ENCODE measurements at places on chromosomes 7 and 10.
A peak's percentile ranks its signal among the peaks of the same experiment; 100 is the strongest.

DNA sequence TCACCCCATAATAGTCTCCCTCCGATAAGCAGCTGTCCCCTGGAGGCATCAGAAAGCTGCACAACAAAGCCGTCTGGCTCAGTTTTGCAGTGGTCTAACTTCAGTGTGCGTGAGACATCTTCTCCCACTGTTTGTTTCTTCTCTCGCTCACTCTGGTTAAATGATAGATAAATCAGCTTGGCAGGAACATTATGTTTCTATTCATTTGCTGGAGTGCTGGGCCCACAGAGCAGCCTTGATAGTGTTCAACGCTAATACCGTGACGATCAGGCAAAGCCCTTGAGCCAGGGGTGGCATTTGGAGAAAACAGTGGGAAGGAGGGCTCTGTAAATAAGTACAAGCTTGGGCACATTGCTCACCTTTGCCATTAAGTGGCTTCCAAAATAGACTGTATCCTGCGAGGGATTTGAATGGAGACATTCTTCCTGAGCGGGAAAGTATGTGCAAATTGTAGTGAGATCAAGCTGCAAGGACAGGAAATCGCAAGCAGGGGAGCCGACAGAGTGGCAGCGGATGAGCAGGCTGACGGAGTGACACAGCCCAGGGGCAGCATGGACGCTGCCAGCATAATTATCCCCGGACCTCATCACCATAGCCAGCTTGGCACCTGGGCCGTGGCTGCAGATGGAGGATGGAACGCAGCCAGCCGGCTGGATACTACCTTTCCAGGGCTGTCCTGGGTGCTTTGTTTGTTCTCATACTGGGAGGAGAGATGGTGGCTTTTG lies 256.8 kb upstream of the FZD8 start:
- no peak for DNase-seq

- DNase-seq, result peak; percentile 17
Measured at GRCh38 chr7:159030490-159031134, 114.1 kb downstream of the VIPR2 start.

- no peak for DNase-seq
Measured at GRCh38 chr10:121683816-121684215, 85.6 kb upstream of the FGFR2 start.

- DNase-seq, result no peak
Measured at GRCh38 chr10:33279811-33280602, 54.5 kb downstream of the NRP1 start.

DNA sequence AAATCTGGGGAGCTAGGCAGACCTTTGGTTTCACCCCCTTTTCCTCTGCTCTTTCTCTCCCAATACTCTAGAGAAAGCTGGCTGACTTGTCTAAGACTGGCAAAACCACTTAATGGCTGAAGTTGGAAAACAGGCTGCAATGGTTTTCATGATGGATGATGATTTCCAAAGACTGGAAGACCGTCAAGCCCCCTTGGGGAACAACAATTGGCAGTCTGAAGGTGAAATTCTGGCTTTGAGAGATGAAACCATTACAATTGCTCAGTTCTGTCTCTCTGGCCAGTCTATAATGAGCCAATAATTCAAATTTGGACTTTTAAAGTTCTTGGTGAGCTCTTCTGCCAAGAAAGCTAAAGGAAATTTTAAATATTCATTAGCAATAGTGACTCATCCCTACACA lies 680.5 kb downstream of the PARD3 start:
- DNase-seq, result no peak

GRCh38 chr10:5466451-5467206 lies 32.7 kb downstream of the CALML5 start:
- DNase-seq, result no peak

DNA sequence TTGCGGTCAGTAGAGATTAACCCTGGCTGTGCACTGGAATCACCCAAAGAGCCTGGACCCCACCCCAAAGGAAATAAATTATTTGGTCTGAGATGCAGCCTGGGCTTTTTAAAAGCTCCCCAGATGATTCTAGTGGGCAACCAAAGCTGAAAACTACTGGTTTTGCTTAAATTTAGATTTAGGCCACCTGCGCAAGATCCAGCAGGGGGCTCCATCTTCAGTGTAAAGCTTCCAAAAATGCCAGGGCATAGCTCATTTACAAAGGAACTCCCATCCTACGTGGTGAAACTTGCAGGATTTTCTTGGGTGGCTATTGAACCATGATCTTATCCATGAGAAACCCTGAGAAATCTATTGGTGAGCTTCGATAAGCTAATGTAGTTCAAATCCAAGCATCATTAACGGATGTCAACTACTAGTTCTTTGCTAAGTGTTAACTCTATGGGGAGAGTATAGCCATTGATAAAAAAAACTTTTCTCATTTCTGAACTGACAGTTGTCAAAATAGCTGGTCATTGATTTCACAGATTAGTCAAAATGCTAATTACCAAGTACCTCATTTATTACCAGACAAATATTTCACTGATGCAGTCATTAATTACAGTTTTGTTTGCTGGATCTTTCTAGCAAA lies 315.3 kb downstream of the LHFPL3 start:
- DNase-seq, result no peak

- no peak for DNase-seq
Measured at GRCh38 chr10:24197263-24197662, 11.7 kb upstream of the KIAA1217 start.

DNA sequence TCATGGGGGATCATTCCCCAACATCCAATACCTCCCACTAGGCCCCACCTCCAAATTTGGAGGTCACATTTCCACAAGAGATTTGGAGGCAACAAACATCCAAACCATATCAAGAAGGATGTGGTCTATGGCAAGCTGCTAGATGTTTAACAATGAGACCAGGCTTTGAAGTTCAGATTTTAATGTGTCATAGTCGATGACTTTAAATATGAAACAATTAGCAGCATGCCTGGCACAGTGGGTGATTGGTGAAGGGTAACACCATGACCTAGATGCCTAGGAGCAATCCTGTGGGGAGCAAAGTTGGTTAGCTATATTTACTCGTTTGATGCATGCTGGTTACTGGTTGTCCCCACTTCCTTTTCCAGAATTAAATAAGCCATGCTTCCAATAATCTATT lies 356.4 kb upstream of the VWC2 start:
- DNase-seq, result no peak
